ENCODE measurements at places on chromosomes 16 and 17.

- DNase-seq, result peak; percentile 78
These were observed 1.4 kb downstream of the CARHSP1 start for GRCh38 chr16:8867216-8867931.

GRCh38 chr16:69270395-69270794 lies 40.8 kb upstream of the VPS4A start:
- no peak for DNase-seq

DNA sequence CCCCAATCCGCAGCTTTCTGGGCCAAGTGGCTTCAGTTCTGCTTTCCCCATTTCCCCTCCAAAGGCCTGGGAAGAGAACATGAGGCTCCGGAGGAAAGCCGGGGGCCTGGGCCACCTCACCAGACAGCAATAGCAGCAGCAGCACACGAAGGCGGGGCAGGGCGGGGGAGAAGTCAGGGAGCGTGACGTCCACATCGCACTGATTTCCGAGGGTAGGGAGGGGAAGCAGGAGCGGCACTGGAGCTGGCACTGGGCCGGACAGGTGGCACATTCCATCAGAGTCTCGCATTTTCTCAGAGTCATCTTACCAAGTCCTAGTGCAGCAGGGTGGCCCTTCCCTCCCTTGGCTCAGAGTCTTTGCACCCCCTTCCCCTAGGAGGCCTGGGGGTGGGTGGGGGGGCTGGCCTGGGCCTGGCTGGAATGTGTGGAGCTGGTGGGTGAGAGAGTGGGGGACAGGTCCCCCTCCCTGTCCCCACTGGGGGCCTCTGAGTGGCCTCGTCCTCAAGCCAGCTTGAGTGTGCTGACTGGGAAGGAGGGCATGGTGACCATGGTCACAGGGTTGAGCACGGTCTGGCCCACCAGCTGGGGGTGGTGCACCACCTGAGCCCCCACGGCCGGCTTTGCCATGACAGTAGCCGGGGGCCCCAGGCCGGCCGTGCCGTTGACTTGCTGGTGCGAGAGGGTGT lies 14.3 kb downstream of the MNT start:
- no peak for DNase-seq

DNA sequence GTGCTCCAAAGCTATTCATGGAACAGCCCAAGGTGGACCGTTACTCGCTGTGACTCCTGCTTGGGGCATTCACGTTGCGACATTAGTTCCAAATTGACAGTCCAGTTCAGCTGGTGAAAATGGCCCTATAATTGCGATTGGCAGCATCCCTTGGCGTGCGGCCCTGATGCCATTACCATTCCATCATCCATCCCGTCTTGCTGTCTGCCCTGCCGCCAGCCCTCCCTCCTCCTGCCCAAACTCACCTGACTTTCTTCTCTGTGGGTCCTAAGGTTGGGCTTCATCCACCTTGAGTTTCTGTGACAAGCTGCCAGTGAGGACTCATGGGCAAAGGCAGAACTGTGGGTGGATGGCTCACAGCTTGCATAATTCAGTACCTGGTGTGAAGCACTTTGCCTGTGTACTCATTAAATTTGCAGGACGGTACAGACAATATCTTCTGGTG lies 104.6 kb downstream of the RPTOR start:
- DNase-seq, result no peak

DNA sequence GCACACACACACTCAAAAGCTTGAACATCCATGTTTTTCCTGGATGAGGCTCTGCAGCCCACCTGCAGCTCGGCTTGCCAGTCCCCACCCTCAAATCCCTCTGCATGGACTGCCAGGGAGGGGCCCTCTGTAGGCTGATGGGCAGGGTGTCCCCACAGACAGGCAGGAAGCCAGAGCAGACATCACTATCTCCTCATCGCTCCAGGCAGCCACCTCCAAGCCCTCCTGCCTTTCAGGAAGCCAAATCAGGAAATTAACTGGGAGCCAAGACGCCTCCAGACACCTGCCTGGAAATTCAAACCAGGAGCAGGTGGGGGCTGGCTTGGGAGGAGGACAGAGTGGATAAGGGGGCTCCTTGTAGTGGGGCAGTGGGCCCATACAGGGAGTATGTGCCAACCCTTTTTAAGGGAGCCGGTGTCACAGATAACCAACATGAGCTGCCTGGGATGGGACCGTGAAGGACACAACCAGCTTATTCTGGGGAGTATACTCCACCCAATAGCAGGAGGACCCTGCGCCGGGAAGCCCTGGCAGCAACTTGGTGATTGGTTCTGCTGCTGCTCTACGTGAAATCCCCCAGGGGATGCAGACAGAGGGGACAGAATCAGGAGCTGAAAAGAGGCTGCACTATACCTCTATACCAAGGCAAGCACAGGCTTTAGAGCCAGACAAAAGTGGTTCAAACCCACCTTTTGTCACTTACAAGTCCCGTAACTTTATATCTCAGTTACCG lies 139.1 kb downstream of the CCT6B start:
- no peak for DNase-seq

GRCh38 chr17:44209786-44210341 lies 9.6 kb downstream of the UBTF start:
- DNase-seq, result no peak
